ENCODE measurements at places on chromosomes 6 and 20.

- no peak for DNase-seq
These were observed 176.3 kb downstream of the TBXT start for GRCh38 chr6:165991341-165991740.

GRCh38 chr6:136230219-136230853 lies 19.8 kb downstream of the MTFR2 start:
- no peak for DNase-seq

GRCh38 chr20:25013478-25014380 lies 21.2 kb upstream of the APMAP start:
- no peak for DNase-seq

DNA sequence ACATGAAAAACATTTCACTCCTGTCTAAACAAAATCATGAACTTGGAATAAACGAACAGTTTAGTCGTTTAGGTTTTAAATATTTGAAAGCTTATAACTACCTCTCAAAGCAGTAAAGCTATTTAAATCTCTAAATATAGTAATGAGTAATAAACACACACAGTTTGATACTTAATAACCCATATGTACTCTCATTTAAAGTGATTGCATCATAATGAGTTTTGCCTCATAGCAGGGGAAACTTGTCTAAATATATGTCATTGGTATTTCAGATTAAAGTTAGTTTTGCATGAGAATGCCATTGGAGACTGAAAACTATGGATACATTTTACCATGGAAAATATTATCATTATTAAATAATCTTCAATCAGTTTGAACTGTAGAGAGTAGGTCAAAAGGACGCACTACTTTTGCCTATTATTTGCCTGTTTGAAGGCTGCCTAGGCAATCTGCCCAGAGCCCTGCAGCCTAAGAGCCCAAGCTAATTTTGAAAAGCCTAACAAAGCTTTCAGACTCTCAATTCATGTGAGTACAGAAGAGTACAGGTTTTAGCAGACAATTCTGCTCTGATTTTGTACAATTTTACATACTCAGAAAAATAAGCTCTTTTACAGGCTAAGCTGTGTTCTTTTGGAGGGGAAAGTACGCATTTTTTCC lies 632.8 kb downstream of the HACE1 start:
- no peak for DNase-seq

GRCh38 chr20:62707921-62708521 lies 615 bp upstream of the NTSR1 start:
- no peak for DNase-seq

DNA sequence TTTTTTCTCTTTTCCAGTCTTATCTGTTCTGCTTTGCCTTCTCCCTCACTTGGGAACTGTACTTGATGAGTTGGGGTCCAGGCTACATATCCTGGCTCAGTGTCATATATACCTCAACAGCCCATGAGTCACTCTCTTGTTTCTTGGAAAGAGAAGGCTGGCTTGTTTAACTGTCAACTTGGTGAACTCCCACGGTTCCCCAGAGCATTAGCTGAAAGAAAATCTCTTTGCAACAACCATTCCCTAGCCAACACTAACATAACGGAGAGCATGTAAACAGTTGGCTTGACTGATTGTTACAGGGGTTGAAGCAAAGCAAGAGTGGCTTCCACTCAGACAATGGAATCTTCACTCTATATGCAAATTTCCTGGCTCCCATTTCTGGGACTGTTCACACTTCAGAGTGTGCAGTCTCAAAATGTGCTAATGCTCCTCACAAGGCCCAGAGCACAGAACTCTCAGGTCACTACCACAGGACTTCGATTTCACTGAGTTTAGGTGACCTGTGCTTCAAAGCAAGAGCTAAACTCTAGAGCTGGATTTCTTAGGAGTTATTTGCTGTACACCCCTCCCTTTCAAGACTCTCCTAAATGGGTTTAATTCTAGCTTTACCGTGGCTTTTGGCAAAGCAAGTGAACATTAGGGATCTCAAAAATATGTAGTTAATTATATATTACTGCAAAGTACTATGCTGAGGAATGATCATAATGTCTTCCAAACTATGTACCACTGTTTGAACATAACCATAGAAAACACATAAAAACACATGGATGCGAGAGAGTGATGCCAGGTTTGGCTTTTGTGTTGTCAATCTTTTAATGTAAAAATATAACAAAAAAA lies 609.8 kb downstream of the RFPL4B start:
- DNase-seq = no peak

DNA sequence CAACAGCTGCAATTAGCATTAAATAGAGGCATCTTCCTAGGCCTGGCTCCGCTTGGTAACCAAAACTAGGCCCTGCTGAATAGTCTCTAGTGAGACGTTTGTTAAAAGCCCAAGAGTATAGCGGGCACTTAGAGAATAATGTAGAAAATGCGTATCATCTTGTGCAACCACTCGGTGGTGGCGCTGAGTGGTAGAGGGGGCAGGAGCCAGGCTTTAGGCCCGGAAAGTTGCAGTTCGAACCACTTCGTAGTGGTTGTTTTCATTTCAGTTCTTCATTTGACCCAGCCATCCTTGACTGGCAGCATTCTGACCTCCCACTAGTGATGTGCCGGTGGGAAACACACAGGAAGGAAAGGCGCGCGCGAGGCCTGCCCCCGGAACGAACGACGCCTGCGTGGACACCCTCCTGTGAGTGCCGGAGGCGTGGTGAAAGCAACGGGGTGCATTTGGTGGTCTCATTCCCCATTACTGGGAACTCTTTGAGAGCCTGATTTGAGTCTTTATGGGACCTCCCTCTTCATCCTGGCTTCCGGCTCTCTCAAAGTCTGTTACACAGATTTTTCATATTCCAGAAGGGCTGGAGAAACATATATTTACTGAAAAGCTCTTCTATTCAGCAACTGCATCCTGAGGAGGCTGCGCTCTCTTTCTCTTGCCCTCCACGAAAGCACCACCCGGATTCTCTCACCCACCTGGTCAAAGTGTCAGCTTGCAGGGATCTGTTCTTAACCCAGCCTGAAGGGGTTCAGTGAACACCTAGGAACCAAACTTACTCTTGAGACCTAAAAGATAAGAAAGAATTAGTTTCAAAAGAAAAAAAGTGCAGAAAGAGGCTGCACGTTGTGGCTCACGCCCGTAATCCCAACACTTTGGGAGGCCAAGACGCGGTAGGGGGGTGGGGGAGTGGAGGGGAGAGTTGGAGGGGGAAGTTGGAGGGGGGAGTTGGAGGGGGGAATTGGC lies 18.2 kb downstream of the GPX5 start:
- no peak for DNase-seq

DNA sequence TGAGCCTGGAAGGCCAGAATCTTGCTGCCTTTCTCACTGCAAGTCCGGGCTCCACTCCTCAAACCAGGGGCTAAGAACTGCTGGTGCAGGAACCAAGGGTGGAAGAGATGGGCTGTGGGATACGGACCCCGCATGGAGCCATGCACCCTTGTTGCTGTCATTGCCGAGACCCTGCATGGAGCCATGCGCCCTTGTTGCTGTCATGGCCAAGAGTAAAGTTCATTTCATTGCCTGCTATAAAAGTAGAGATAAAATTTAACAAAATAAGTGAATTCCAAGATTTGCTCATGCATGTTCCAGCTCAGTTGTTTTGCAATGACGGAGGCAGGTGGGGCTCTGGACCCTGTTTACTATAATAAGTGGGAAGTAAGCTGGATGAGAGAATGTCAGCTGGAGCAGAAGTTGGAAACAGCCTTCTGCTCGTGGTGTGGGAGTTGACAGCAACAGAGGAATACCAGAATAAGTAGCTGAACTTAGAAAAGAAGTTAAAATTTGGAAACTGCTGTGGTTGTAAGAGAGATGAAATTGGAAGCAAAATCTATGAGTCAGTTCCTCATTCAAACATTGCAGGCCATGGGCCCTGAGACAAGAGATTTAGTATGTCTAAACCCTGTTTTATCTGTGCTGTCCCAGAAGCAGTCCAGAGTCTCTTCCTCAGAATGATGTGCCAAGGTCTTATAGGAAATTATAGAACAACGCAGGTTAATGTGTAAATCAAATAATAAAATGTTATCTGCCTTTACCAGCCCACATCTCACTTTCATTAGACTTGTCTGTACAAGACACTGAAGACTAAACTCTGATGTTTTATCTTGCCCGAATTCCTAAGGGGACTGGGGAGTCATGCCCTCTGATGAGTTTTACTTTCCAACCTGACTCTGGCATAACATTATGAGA lies 15.8 kb upstream of the THBS2 start:
- no peak for DNase-seq

DNA sequence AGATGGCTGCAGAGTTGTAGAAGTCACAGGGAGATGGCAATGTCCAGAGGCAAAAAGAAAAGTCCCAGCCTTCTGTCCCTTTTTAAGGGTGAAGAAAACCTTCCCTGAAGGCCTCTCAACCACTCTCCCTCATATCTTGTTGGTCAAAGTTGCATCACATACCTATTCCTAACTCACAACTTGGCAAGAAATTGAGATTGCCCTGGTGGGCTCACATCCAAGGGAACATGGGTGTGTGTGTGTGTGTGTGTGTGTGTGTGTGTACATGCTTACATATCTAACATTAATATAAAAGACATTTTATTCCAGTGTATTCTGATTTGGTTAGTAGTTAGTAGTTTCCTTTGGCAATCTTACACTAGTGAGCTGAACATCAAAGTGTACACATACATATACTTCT lies 144.3 kb upstream of the SALL4 start:
- DNase-seq = no peak

DNA sequence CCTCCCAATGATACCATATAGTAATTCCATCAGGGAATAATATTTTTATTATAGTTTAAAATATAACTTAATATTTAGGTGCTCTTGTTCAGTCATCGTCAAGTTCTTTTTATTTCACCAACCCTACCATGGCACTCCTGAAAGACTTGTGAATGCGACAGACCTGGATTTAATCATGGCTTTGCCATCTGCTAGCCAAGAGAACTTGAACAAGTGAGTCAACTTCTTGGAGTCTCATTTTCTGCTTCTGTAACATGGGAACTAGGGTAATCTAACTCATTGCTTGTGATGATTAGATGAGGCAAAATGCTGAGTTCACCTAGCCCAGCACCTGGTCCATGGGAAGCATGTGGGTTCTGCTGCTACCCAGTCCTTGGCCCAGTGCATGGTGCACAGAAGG lies 62.9 kb downstream of the ESR1 start:
- no peak for DNase-seq

DNA sequence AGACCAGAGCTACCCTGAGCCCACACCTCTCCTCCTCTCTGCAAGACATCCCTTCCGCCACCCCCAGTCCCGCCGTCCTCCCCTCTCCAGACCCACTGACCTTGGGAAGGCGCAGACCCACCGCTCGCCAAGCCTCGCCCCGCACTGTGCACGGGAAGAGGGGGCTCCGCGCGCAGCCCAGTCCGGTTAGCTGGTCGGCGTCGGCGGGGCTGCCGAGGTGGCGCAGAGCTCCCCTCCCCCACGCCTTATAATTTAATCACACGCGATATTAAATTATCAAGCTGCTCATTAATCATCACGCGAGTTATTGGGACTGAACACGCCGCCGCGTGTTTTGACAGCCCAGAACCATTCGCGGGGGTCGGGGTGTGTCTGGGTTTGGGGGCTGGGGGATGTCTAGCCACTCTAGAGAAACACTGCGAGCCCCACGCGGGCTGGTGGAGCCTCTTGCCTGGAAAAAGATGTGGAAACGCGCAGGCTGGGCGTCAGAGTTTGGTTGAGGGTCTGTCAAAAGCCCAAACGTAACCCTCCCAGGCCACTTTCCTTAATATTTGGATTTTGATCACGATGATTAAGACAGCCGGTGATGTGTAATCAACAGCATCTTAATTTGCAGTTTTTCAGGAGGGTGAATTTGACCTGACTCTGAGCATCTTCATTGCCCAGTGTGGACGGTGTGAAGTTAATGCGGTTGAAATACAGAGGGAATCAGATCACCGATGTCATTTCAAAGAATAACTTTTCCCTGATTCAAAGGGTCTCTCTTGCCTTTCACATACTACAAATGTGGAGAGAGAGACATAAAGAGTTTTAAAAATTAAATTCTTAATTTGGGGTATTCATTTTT lies at the start of gene LINC00237:
Gene LINC00237 (minus strand): TSS at position 188 of the 847 bp plus-strand sequence.
- DNase-seq = no peak

DNA sequence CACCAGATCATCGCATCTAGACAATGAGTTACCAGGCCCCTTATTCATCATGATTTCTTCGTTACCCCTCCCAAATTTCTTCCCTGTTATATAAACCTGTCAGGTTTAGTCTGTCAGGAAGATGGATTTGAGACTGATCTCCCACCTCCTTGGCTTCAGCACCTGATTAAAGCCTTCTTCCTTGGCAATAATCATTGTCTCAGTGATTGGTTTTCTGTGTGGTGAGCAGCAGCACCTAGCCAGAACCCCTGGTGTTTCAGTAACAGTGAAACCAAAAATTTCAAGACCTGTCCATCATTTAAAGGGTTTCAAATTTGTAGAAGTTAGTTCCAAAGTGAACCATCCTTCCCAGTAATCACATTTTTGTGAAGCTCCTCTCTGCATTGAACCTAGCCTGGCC lies 209.8 kb upstream of the GJE1 start:
- no peak for DNase-seq

DNA sequence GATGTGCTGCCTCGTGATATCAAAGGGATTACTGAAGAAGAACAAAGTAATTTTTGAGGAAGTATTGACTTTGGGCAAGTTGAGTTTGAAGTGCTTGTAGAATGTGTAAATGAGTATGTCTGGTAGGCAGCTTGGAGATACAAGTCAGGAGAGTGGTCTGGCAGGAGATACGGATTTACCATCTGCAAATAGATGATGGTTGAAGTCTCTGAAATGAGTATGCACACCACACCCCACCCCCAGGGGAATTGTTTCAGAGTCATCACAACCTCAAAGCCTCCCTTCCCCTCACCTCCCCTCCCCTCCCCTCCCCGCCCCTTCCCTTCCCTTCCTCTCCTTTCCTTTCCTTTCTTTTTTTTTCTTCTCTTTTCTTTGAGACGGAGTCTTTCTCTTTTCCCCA lies 16.4 kb upstream of the MCUR1 start:
- no peak for DNase-seq

DNA sequence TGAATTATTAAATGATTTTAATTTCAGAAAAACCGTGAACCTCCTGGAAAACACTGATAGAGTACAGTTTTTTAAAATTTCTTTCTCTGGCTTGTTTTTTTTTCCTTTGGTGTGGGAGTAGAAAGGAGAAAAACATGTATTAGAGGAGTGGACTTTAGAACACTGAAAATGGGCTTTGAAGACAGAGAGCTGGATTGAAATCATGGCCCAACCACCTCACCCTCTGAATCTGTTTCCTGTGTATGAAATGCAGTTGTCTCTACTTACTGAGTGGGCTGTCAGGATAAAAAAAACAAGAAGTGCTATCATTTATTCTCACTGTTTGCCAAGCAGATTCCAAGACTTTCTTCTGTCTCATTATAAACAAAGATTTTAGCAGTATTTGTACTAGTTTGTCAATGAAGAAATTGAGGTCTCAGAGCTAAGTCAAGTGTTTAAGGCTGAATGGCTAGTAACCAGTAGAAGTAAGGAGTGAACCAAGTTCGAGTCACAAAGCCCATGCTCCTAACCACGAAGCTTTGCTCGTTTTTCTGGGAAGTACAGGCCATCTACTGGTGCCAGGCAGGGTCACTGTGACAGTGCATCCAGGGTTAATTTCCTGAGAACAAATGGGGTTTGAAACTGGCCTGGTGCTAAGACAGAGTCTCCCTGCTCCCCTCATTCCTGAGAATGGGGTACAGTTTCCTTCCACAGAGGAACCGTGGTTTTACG lies 256.4 kb downstream of the TMEM242 start:
- DNase-seq = no peak

All from NCI-H774 (cell line).